ENCODE measurements at places on chromosomes 7 and 10.
A peak's percentile ranks its signal among the peaks of the same experiment; 100 is the strongest.

- DNase-seq, result peak; percentile 71
Observed at GRCh38 chr7:2510909-2511768, 8.4 kb upstream of the LFNG start.

- DNase-seq, result no peak
Observed at GRCh38 chr7:81949306-81949705, 179.5 kb upstream of the HGF start.

DNA sequence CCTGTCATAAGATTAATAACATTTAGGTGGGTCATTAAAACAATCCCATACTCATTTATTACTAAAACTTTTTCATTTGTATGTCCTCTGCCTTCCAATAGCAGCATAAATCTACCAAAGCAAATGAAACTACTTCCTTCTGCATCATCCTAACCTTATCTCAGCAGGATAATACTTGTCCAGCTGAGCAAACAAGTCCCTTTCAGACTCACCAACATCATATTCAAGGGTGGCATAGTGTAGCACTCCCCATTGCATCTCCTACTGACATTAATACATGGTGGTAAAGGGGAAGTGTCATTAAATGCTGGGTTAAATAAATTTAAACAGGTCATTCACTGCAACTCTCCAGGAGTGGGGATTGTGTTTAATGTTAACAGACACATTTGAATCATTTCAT lies 3.4 kb upstream of the MINDY3 start:
- DNase-seq, result peak; percentile 81

GRCh38 chr10:73759512-73760115 lies 15.4 kb downstream of the SEC24C start:
- no peak for DNase-seq

GRCh38 chr7:107958764-107959526 lies 44.0 kb downstream of the LAMB1 start:
- DNase-seq, result no peak

GRCh38 chr7:151387161-151388006 lies 22.5 kb downstream of the WDR86 start:
- no peak for DNase-seq

- no peak for DNase-seq
Observed at GRCh38 chr10:3046981-3047547, 20.3 kb upstream of the PFKP start.

GRCh38 chr7:41630741-41631140 lies 72.1 kb downstream of the INHBA start:
- DNase-seq, result no peak

GRCh38 chr10:86952106-86952505 lies 5.3 kb downstream of the MMRN2 start:
- DNase-seq, result no peak

DNA sequence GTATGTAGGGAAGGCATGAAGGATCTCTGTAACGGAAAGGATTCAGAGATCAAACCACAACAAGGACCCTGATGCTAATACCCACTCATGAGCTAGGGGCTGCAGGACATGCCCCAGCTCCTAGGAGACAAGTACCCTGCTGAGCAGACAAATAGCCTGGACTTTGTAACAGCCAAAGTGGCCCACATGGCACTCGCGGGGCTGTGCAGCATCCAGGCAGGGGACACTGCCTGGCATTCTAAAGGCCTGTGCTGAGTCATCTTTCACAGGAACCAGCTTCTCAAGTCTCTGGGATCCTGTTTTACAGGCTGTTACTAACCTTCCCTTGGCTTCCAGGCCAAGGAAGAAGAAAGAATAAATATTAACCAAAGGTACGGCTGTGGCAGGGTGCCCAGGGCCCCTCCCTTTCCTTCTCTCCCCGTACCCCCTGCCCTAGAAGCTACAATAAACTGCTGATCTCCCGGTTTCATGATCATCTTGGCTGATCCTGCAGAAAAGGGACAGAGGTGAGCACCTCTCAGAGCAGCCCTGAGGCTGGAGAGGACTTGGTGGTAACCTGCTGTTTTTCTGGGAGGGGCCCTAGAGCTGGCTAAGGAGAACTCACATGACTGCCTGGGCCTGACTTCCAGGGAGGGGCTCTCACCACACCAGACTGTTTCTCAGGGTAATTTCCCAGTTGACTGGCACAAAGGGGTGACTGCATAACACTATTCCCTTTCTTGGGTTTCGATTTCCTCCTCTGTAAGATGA lies 4.2 kb upstream of the RPEL1 start:
- peak; percentile 2 for DNase-seq

All from NCI-H345 (cell line).